ENCODE measurements at places on chromosomes 7 and 10.

DNA sequence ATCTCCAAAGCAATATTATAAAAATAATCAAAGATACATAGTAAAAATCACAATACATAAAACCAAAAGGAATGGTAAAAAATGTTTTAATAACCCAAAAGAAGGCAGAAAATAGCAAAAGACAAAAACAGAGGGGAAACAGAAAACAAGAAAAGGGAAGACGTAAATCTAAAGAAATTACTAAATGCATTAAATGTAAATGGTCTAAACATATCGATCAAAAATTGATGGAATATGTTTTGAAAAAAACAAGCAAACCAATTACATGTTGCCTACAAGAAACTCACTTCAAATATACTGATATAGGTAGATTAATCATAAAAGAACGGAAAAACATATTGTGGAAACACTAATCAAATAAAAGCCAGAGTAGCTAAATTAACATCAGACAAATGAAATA is 369.1 kb downstream of the GRID1 start:
- no peak for DNase-seq

GRCh38 chr7:4269746-4270145 is 412.3 kb upstream of the FOXK1 start:
- no peak for DNase-seq

GRCh38 chr7:89826121-89826520 is 328.1 kb upstream of the STEAP1 start:
- no peak for DNase-seq

DNA sequence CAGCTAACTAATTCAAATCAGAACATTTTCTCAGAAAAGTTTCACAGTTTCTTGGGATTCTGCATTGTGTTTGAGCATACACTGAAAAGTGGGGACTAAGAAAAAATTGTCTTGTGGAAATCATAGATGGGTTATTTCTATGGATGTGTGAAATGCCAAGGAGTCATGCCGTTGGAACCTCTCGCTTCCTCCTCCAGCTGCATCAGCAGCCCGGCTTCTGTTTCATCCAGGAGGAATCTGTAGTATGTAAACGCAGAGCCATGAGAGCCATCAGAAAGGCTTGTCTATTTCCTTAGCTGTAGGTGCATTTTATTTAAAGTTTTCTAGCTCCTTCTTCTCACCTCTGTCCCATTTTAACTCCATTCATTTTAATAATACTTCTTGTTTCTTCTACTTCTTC is 1144.1 kb downstream of the GATA3 start:
- no peak for DNase-seq

DNA sequence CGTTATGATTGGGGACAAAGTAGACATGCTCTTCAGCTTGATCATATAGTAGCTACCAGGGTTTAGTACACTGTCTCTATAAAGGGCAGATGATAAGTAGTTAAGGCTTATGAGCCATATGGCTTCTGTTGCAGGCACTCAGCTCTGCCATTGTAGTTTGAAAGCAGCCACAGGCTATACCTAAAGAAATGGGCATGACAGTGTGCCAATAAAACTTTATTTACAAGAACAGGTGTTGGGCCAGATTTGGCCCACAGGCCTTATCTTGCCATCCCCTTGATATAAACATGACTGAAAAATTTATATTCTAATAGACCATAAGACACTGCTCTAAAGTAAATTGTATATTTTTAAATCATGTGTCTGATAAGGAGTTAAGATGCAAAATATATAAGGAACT is 36.6 kb downstream of the GRK5 start:
- no peak for DNase-seq

GRCh38 chr10:58436071-58436470 is 50.9 kb downstream of the TFAM start:
- DNase-seq: no peak

DNA sequence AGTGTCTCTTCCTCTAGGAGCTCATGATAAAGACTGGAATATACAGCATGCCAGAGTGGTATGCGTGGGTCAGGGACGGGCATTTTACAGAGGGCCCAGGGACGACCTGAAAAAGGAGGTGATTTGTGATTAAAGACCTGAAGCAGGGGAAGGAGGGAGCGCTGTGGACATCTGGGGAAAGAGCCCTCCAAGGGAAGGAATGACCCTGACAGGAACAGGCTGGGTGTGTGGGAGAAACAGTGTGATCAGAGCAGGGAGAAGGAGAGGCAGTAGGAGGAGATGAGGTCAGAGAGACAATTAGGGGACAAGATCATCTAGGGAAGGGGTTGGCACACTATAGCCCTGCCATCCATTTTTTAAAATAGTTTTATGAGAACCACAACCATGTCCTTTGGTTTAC is 3.4 kb upstream of the RASSF4 start:
- no peak for DNase-seq

GRCh38 chr10:125102821-125103220 is 57.5 kb downstream of the CTBP2 start:
- DNase-seq: no peak

- DNase-seq: no peak
Observed at GRCh38 chr10:62726638-62727037, 77.9 kb upstream of the ADO start.

DNA sequence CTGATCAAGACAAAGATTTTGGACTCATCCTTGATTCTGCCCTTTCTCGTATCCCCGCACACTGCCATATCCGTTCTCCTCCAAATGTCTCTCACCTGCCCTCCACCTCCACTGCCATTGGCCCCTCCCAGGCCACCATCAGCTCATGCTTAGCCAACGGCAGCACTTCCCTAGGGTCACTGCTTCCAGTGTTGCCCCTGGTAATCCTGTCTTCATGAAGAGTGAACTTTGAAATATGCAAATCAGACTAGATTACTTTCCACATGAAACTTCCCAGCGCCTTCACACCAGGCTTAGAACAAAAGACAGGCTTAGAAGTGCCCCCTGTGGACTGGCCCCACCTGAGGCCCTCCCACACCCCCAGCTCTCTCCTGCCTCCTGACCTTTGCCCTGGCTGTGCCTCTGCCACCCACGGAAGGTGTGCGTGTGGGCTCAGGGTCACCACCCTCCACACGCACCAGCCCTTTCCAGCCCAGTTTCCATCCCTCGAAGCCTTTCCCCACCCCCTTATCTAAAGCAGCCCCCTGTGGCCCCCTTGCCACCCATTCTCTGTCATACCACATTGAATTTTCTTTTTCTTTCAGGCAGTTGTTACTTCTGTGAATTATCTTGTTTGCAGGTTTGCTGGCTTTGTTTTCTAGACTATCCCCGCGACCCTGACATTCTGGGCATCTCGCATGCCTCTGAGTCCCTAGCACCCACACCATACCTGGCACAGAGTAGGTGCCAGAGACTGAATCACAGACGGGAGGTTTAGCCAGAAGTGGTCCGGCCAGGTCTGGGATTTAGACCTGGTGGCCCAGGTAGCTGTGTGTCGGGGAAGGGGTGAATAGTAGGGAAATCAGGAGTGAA is 26.8 kb upstream of the C10orf53 start:
- no peak for DNase-seq

DNA sequence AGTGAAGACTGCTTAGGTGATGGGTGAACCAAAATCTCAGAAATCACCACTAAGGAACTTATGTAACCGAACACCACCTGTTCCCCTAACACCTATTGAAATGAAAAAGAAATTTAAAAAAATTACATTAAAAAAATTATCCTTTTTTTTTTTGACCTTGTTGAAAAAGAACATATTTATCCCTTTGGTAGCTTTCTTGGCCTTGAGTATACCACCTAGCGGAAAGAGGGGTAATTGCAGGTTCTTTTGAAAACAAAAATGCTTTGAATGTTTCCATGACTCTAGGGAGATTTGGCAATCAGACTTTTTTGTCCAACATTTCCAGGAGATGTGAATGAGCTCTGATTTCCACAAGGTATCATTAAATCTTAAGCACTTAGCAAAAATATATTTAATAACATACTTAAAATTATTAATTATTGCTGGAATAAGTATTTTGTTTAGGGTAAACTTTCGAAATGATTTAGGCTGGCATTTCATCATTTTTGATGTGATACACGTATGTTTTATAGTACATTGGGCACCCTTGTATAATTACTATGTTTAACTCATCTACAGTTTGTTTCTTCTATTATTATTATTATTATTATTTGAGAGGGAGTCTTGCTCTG is 47.0 kb upstream of the ELMO1 start:
- no peak for DNase-seq

GRCh38 chr7:55502124-55502857 is 70.0 kb downstream of the VOPP1 start:
- no peak for DNase-seq

DNA sequence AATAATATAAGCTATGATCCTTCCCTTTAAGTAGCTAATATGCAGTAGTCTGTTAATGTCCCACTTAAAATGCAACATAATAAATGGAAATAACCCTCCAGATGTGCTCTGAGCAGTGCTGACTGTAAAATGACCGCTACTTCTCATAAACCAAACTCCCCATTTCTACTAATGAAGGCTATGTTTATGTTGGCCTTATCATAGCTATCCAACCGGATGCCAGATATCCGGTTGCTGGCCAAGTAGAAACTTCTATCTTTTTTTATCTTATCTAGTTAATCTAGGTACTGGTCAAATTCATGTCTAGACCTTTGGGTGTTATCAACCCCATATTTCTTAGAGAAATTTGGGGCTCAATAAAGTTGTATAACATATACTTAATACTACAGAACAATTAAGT is 56.6 kb downstream of the CHRM2 start:
- no peak for DNase-seq

GRCh38 chr10:81314471-81314870 is 560.5 kb upstream of the NRG3 start:
- no peak for DNase-seq

- no peak for DNase-seq
Observed at GRCh38 chr7:126493801-126494200, 758.9 kb downstream of the GRM8 start.

DNA sequence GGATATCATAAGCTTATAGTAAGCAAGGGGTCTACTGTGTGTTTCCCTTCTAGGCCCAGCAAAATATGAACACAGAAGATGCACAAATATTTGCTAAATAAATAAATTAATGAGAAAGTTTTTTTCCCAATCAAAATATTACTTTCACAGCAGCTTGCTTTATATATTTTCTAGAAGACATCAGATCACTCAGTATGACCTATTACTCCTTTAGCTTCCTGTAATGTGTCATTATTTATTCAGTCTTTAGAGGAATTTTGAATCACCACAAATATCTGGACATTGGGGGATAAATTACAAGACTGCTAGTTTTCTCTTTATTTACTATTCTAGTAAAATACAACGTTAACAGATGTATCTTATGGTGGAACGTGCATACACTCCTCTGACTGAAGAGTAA is 765.8 kb upstream of the POM121L12 start:
- DNase-seq: no peak

- no peak for DNase-seq
Observed at GRCh38 chr7:141550386-141551093, 670 bp upstream of the AGK start.

- DNase-seq: no peak
Observed at GRCh38 chr7:157738066-157738460, 401.3 kb downstream of the DNAJB6 start.

DNA sequence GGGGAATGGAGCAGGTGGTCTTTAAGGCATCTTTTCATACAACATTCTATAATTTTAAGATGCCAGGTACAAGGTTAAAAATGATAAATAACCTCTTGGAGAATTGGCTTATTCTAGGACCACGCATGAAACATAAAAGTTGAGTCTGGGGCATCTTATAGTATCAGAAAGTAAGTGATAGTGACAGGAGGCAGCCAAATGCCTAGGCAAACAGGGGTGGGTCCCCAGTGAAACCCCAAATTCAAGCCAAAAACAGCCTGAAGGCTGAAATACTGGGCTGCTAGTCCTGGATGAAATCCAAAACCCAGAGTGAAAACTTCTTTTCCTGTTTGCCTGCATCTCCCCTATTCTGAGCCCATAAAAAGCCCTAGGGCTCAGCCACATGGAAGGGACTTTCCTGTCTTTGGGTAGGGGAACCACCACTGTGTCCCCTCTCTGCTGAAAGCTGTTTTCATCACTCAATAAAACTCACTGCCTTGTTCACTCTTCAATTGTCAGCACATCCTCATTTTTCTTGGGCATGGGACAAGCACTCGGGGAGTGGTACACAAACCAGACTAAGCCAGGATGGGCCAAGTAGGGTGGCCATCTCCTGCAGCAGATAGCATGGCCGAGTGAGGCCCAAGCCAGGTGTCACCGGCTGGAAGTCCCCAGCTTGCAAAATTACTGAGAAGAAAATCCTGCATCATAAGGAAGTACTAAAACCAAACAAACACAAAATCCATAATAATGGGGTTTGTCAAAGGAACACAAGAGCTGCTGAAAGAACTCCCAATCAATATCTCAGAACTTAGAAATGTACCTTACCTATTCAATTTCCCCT is 241.6 kb upstream of the GALNT17 start:
- no peak for DNase-seq

GRCh38 chr7:29086545-29086944 is 59.8 kb downstream of the CPVL start:
- no peak for DNase-seq

DNA sequence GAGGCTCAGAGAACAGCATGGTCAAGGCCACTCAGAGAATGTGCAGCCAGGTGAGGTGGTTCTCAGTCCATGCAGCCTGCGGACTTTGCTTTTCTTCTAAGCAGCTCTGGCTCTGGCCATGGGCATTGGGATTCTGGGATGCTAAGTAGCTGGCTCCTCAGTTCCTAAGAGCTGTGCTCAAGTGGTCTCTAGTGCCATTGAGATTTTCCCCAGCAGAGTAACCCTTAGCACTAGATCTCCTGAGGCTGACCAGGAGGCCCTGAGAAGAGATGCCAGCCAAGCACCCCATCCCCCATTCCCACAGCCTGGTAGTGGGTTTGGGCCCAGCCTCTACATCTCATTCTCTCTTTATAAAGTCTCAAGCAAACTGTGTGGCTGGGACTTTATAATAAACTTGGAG is 77.1 kb downstream of the KCNMA1 start:
- no peak for DNase-seq

- no peak for DNase-seq
Observed at GRCh38 chr10:72044417-72045041, 43.8 kb downstream of the SPOCK2 start.
